Glutamatergic neuron (in vitro differentiated cells): ENCODE measurements at places on chromosomes 3 and 15. TPM values are rescaled to one million over a fixed set of nuclear protein-coding genes. Genes with fewer than 3 reads are reported as not detected.

ZNF860 gene
- not detected for total RNA-seq

ACTC1 gene
- total RNA-seq = 19.6 TPM

ROPN1 gene
- not detected for total RNA-seq

DNA sequence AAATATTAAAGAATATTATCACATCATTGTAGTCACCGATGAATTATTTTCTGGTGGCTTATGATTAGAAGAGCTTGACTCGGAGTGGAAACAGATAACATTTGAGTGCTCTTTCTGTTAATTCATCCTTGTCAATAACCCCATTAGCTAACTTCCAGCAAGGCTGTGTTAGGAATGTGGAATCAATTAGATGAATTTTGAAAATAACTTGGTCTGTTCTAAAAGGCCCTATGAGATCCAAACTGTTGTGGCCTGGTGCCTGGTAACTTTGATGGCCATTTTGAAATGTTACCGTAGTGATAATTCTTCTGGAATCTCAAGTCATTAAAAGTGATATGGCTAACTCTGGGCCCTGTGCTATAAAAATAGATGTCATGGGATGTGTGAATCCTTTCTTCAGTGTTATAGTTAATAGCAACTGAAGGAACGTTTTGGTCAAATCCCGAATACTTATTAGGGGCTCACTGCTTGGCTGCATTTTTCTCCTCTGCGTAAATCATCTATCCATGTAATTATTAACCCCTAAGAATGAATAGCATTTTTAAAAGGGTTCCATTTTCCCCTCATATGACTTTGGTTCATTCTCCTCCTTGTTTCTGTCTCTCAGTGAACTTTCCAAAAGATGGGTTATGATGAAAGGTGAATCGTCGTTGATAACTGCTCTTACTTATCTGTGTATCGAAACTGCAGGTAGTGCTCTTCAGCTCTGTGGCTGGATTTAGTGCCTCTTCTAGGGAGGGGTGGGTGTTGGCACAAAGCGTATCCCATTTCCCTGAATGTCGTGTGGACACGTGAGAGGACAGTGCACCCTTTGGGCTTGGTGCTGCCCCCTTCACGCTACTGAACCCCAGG, 82.7 kb downstream of the IGF1R start:
- DNase-seq = no peak

- no peak for DNase-seq
Measured at GRCh38 chr3:87006844-87007439, 16.0 kb upstream of the VGLL3 start.

DNA sequence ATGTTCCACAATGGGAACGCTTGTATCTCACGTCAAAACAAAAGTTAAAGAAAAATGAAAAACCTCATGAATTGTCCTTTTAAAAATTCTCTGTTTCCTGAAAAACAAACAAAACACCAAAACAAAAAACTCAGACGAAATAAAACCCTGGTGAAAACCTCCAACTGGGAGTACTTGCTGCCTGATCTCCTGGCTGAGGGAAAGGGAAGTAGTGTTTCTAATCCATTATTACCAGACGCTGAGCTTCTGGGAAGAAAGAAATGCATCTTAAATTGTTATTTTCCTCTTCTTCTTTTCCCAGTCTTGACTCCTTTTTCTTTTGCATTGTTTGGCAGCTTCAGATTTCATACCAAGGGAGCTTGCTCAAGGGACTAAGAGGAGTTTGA, 243.2 kb upstream of the RGMA start:
- DNase-seq = no peak

DNA sequence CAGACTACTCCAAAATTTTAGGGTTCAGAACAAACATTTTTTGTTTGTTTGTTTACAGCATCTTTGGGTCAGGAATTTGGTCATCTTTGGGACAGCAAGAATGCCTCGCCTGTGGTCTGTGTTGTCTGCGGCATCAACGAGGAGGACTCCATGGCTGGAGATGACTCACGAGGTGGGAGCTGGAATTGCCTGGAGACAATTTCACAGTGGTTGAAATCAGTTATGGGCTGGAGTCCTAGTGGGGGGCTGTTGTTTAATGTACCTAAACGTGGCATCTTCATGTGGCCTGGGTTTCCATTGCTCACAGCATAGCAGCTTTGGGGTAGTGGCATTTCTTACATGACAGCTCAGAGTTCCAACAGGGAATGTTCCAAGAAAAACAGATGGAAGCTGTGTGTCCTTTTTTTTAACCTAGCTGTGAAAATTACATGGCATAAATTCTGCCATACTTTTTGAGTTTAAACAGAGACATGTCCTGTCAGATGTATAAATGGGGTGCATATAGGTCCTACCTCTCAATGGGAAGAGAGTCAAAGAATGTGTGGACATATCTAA, 507.3 kb upstream of the CBLB start:
- DNase-seq = no peak

DNA sequence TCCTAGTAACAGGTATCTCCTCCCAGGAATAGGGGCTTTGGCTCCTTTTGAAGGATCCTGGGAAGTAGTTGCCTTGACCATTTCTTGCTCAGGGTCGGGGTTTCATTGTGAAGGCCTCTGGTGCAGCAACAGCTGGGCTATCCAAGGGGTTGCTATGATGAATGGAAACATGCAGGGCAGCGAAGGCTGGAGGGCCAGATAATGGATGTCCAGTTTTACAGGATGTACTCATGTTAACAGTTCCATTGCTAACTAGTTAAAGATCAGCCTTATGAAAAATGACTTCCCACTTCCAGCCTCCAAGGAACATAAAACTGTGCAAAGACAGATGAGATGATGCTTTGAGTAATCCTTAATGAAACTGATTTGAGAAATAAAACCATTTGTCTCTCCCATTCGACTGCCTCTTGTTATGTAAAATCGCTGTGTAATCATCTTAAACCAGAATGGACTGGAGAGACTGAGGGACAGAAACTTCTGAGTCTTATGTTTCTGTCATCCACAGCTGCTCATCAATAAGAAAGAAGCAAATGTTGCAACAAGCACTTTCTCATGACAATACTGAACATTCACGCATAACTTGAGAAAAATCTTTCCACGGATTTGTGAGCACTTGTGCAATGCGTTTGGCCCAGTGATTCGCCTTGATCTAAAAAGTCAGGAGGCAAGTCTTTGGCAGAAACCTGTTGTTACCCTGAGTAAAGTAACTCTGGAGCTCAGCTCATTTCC, 473.5 kb upstream of the RGMA start:
- no peak for DNase-seq
